ENCODE measurements at places on chromosomes 16 and 17.
A peak's percentile ranks its signal among the peaks of the same experiment; 100 is the strongest.

DNA sequence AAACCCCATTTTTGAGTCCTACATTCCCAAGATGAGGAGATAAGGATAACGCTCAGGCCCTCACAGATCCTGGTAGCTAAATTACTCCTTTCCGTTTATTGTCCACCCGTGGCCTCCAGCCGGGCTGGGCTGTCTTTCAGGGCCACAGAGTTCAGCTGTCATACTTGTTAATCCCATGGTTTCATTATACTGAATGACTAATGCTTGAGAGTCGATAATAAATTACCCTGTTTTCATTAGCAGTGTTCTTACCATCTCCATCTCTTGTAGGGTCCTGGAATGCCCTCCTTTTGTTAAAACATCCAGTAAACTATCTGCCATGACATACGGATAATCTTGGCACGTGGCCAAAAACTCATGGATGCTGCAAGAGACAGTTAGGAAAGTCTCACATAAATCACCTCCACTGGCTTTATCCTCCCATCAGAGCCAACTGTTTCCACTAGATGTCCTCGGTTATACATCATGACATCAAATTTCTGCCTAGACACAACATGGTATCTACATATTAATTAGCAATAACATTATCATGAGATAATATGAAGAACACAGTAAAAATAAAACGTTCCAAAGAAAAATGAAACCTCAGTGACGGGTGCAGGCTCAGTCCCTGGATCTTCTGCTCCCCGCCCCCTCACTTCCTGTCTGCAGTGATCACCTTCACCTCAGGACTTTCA lies 45.3 kb downstream of the BRD7 start:
- DNase-seq, result no peak

- no peak for DNase-seq
Measured at GRCh38 chr17:77286641-77287431, 146.1 kb downstream of the SEC14L1 start.

DNA sequence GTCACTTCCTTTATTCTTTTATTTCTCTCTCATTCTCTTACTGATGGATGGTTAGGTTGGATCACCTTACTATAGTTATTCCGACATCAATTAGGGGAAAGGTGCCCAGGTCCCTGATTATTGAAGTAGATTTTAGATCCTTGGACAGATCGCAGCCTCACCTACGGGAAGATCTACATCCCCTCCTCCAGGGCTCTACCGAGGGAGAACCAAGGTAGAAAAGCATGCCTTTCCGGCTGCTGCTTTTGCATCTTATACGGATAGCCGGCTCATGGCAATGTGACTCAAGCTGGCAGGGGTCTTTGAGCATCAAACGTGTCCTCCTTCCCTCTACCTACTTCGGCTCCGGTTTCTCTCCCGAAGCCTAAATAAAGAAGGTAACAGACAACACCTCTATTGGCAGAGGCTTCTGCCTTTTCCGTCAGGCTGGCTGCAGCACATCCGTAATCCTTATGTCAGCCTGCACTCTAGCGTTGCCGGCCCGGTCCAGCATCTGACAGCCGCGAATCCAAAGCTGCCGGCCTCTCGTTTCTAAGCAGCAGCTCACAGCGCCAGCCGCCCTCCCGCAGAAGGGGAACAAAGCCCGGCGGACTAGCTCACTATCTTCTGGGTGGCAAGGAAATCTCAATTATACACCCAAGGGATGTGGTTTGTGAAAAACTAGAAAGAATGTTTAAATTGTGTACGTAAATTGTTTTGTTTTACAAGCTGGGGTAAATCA lies 46.9 kb downstream of the IRX6 start:
- DNase-seq, result no peak

DNA sequence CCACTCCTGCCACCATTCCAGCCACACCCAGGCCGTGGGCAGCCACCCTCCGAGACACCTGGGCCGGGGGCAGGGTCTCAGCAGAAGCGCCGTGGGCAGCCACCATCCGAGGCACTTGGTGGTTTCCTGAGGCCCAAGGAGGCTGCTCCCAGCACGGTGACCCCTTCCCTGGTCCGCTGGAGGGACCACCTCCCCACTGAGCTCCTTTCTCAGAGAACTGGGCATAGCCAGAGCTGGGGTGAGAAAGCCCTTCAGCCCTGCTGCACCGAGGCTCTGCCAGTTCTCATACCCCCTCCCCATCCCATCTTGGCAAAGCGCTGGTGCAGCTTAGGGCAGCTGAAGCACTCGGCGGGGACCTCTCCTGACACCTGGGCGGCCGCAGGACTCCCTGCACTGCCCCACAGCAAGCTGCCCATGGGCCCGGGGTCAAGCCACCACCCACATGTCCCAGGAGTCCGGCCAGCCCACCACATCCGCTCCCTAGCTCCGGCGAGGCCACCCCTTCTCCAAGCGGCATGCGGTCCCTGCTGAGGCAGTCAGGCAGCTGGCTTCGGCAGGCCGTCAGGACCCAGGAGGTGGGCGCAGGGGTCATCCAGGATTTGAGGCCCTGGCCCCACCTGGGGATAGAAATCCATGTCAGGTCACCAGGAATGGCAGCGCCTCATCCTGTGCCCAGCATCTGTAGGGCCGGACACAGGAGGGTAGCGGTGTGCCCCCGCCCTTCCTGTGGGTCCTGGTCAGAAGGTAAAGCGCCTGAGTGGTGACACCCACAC lies 1.3 kb upstream of the CYBA start:
- no peak for DNase-seq

DNA sequence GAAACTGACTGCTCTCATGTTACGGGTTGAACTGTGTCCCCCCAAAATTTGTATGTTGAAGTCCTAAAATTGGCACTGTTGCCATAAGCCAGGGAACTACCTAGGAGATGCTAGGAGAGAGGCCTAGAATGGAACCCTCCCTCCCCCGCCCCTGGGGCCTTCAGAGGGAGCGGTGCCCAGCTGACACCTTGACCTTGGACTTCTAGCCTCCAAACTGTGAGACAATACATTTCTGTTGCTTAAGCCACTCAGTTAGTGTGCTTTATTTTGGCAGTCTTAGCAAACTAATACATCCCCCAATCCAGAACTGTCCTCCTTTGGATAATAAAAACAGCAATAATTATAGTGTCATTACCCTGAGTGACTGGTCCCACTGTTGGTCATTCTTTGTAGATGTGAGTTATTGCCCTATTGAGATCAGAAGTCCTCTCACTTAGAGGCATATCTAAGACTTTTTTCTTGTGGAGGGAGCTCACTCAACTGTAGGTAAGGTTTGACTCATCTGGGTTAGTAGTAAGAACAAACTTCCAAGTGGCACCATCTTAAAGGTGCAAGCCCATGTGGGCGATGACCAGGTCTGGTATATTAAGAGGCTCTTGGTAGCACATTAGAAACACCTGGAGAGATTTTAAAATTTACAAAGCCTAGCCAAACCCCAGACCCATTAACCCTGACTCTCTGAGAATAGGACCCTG lies 93.0 kb upstream of the HLF start:
- DNase-seq, result no peak

- no peak for DNase-seq
Measured at GRCh38 chr16:87371261-87371866, 12.2 kb downstream of the FBXO31 start.

DNA sequence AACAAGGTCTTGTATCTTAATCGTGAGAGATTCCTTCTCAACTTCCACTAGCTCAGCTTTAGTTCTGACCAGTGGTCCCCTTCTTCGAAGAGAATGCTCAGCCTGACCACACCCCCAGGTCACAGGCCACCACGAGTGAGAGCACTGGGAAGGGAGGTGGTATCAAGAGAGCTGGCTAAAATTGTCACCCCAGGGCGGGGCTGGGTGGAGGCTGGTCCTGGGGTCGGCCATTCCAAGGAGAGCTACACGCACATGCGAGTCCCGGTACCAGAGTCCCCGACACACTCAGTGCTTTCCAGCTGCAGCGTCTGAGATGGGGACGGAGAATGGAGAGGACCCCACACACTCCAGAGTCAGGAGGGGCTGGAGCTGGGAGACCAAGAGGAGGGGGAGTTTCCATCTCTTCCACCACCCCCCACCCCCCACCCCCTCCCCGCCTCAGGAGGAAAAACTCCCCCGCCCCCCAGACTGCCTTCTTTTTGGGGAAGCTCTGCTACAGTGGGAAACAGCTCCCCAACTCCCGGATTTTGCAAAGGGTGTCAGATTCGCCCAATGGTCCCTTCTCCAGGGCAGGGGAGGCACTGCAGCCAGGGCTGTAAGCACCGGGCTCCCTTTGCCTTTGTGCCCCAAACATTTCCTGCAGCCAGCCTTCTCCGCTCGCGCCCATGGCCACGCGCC lies 1.6 kb downstream of the C1QL1 start:
- no peak for DNase-seq

- no peak for DNase-seq
Measured at GRCh38 chr16:78389009-78389498, 289.6 kb downstream of the WWOX start.

GRCh38 chr17:39222866-39223834 lies 2.6 kb downstream of the STAC2 start:
- DNase-seq, result no peak

- peak; percentile 73 for DNase-seq
Measured at GRCh38 chr17:75876938-75877751, 1.2 kb downstream of the TRIM47 start.

GRCh38 chr17:32626379-32626791 lies 139.6 kb downstream of the CDK5R1 start:
- no peak for DNase-seq

DNA sequence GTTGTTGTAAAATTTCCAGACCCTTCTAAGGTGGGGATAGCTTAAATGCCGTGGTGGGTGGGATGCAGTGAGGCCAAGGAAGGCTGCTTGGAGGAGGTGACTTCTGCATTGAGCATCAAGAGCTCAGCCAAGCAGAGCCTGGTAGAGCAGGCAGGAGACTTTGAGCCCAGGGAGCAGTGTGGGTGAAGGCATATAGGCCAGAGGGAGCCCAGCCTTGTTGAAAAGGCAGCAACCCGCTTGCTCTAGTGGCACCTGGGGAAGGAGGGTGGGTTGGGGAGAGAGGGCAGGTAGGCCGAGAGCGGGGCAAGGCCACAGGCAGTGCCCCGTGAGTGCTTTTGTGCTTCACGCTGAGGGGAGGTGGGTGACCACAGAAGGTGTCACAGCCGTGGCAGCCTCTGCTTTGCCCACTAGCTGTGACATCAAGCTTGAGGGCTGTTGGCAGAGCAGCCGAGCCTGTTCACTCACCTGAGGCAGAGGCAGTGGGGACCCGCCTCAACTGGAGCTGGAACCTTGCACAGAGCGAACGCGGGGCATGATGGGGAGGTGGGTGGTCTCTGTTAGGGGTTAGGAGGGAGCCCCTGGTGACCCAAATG lies 56.1 kb downstream of the IRF8 start:
- no peak for DNase-seq

GRCh38 chr16:21265104-21265837 lies 12.8 kb downstream of the CRYM start:
- no peak for DNase-seq

DNA sequence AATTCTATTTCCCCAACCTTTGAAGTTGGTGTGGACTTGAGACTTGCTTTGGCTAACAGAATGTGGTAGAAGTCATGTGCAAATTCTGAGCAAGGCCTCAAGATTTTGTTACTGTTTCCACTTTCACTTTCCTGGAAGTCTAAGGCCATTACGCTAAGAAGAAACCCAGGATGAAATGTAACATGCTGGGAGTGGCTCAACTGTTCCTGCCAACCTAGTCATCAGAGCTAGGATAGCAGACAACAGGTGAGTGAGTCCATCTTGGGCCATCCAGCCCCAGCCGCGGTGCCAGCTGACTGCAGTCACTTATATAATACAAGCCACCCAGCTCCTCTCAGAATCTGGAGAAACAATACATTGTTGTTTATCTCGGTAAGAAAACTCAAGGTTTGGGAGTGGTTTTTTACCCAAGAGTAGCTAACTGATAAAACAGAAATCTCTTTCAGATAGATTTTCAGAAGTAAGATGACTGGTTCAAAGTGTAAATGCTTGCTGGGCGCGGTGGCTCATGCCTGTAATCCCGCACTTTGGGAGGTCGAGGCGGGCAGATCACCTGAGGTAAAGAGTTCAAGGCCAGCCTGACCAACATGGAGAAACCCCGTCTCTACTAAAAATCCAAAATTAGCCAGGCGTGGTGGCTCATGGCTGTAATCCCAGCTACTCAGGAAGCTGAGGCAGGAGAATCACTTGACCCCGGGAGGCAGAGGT lies 10.7 kb upstream of the STX4 start:
- DNase-seq, result no peak

DNA sequence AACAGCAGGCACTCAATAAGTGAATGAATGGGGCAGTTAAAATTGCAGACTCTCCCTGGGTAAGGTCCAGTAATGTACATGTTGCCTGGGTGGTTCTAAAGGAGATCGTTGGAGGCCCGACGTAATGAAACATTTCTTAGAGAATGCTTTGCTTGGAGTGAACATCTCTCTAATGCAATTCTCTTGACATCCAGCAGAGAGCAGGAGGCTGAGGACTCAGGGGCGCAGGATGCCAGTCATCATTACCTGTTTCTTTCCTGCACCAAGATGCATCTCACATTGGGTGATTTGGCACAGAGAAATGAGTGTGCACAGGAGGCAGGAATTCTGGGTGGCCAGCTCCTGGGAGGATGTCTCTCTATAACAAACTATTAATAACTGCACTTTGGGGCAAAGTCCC lies 130.3 kb upstream of the RBBP6 start:
- no peak for DNase-seq

- DNase-seq, result no peak
Measured at GRCh38 chr16:89122322-89122851, 28.7 kb downstream of the ACSF3 start.

- no peak for DNase-seq
Measured at GRCh38 chr16:23252310-23252709, 49.8 kb upstream of the SCNN1B start.

GRCh38 chr17:68004201-68004600 lies 7.9 kb upstream of the C17orf58 start:
- no peak for DNase-seq

GRCh38 chr17:5759501-5759925 lies 175.2 kb upstream of the NLRP1 start:
- no peak for DNase-seq

- DNase-seq, result no peak
Measured at GRCh38 chr16:85275533-85276249, 163.4 kb upstream of the CIBAR2 start.
